Neural progenitor cell (in vitro differentiated cells): ENCODE measurements at places on chromosomes 4 and X.
A peak's percentile ranks its signal among the peaks of the same experiment; 100 is the strongest.

- DNase-seq = no peak
Measured at GRCh38 chrX:3653111-3653510, 60.3 kb downstream of the PRKX start.

DNA sequence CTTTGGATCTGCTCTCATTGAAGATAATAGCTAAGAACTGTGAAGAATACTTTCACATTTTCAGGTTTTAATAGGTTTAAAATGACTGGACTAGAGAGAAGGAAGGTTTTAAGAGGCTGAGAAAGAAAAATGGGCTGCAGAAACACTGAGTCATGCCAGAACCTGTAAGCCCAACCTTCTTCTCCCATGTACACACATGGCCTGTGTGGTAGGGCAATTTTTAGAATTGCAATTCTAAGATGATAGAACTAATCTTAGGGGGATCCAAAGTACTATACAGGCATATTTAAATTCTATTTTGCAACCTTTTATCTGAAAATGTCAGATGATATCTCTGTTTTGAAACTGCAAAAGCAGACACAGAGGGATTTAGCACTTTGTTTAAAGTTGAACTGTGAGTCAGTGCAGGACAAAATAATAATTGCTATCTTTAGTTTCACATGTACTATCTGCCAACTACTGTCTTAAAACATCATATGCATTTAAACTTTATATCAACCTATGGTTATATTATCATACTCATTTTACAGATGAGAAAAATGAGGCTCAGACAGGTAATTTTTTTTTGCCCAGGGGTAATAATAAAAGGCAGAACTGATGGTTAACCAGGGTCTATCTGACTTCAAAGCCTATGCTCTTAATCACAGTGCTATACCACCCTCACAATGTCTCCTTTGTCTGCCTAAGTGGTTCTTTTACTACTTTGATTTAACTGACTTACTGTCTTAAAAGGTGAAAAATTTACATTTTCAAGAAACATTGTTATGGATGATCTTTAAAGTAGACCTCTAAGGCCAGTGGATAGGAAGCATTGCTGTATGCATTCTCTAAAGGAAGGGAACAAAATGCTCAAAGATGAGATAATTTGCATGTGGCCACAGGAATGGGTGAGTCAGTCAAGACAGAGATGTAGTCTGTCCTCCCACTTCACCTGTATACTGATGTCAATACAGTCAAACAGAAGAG is 4.3 kb downstream of the TMPRSS11E start:
- no peak for DNase-seq

GRCh38 chr4:6372649-6373525 is 99.5 kb downstream of the PPP2R2C start:
- peak; percentile 73 for DNase-seq

GRCh38 chr4:94221916-94222315 is 14.3 kb downstream of the SMARCAD1 start:
- DNase-seq = no peak

DNA sequence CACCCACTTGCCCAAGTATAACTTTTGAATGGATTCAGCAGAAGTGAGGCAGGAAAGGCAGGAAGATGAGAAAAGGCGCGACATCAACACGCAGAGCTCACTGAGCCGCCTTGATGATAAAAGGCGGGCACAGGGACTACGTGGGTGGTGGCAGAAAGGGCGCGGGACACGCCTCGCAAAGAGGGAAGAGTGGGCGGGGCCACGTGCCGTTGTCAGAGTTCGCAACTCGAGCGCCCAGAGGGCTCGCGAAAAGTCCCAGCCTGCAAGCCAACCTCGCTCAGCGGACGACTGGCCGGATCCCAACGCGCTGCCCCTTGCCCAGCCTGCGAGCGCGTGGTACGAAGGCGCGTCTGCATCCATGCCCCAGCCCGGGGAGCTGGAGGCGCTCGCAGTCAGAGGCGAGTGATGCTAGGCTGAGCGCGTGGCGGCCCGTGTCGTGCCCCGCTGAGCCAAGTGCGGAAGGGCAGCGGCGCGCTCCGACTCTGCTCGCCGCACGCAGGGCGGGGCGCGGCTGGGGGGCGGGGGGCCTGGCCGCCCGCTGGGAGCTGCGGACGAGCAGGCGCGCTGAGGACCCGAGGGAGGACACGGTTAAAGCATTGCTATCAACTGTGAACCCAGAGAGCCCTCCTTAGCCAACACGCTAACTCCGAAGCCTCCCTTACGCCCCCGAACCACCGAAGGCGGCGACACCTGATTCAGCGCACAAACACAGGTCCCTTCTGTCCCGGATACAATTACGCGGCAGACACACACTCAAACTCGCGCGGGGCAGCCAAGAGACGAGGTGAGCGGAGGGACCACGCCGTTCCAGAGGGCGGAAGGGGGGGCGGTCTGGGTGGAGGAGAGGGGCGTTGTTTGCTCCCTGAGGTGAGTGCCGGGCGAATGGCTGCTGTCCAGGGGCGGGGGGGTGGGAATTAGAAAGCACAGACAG is at the start of gene UGT8:
TSS of gene UGT8 (plus strand) at position 617 of the 931 bp plus-strand sequence. CDS start 24,074 bp downstream, outside the sequence.
- peak; percentile 87 for DNase-seq

- peak; percentile 50 for DNase-seq
Measured at GRCh38 chrX:131067846-131068745, 9.9 kb downstream of the ARHGAP36 start.

DNA sequence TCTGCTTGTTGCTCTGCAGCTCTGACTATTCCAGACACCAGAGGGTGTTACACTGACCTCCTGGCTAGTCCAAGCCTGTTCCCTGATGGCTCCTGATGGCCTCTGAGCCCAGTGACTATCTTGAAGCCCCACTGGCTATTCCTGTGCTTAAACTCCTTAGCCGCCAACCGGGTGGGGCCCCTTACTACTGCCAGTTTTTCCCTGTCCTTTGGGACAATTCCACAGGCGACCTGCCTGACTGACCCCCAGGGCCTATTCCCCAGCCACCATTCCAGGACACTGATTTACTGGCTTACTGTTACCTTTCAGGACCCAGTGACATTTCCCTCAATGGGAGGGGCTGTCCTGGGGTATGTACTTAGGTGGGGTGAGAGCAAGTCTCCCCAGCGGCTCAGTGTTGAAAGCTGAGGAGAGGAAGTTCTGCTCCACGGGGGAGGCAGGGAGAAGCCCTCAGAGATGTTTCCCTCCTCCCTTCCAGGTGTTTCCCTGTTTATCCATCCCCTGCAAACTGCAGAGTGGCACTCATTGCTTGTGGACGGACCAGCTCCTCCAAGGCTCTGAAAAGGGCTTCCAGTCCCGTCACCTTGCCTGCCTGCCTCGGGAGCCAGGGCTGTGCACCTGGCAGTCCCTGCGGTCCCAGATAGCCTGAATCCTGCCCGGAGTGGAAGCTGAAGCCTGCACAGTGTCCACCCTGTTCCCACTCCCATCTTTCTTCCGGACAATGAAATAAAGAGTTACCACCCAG is 4.0 kb downstream of the TIMP1 start:
- DNase-seq = no peak

GRCh38 chrX:42996861-42997260 is 218.9 kb upstream of the PPP1R2C start:
- DNase-seq = peak; percentile 10

DNA sequence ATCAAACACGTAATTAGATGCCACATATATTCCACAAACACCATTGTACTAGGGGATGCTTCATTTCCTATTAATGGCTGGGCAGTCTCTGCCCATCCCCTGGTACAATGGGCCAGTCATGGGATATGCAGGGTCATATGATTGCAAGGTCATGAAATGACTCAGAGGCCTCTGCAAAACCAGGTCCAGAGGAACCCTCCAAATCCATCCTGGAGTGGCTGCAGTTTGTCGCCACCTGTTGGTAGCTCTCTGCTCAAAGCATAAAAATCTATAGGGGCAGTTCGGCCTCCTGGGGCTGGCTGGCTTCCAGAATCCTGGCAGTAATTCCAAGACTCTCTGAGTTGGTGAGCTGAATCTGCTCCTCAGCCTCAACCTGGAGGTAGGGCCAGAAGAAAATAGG is 22.9 kb upstream of the PUDP start:
- DNase-seq = no peak

- peak; percentile 1 for DNase-seq
Measured at GRCh38 chrX:65928522-65928921, 111.4 kb downstream of the VSIG4 start.
